ENCODE measurements at places on chromosomes 3 and 15.

- no peak for DNase-seq
Measured at GRCh38 chr15:92625251-92625980, 30.2 kb downstream of the FAM174B start.

- no peak for DNase-seq
Measured at GRCh38 chr3:52070724-52071621, 14.6 kb upstream of the DUSP7 start.

- no peak for DNase-seq
Measured at GRCh38 chr3:46901591-46902187, 24.2 kb downstream of the PTH1R start.

GRCh38 chr3:120764206-120764605 is 21.7 kb downstream of the GTF2E1 start:
- no peak for DNase-seq

DNA sequence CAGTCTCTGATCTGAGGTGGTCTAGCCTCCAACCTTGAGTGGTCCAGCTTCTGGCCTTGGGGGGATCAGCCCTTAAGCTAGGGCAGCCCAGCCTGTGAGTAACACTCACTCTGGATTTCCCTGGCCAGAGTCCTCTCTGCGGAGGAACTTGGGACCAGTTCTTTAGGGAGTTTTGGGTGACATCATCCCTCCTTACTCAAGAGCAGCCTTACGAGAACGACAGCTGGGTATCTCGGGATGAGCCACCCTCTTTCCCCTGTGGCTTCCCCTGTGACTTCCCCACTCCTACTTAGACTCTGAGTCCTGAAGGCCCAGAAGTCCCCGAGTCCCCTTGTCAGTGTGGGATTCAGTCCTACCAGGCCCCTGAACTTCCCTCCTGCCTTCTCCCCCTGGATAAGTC is 10.2 kb upstream of the PLXND1 start:
- no peak for DNase-seq

Measured in renal pelvis (tissue), 12 donors.